ENCODE measurements at places on chromosomes 13 and 19. TPM values are rescaled to one million over a fixed set of nuclear protein-coding genes. Genes with fewer than 3 reads are reported as not detected.

Gene CCDC169
- total RNA-seq = 4.7 TPM

DNA sequence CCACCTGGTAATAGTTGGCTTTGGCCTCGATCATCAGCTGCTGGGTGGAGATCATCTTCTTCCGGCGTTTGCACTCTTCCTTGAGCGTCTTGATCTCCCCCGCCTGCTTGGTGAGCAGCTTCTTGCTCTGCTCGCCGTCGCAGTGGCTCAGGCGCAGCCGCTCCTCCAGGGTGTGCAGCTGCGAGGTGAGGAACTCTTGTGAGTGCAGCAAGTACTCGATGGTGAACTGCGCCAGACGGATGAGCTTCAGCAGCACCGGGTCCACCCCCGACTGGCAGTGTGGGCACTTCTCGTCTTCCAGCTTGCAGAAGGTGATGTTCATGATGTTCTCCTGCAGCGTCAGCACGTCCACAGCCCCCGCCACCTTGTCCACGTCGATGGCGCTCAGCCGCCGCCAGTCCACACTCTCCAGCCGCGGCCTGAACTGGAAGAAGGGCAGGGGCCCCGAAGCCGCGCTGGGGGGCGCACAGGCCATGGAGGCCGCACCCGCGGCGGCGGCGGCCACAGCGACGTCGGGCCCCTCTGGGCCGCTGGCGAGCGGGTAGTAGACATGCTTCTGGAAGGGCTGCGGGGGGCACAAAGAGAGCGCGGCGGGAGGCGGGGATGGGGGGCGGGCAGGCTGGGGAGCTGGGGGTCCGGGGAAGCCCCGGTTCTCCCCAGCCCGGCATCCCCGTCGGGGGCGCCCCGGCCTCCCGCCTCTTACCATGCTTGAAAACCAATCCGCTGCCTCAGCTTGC lies 3.0 kb downstream of the DZIP1 start:
- peaks cover 4% of the 10 kb centered on the region for H3K4me1 ChIP-seq
- no peaks in the 10 kb centered on the region for H3K27me3 ChIP-seq
- H3K27ac ChIP-seq = no peak overlapping the region
- H3K4me3 ChIP-seq = peak overlapping the region; percentile 51

DNA sequence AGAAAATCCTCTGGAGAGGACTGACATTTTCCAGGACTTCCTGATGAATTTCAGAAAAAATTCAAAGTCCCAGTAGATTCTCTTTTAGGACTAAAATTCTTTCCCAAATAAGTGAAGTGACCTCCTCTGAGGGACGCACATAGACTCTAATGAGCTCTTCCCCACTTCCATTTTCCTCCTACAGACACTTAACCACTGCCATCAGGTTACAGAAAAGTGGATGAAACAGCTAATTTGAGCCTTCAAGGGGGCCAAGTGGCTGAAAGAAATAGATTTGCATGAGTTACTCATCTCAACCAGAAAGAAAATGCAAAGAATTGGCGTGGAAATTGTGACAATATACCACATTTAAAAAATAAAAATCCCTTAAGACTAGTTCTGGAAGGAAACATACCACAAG lies 185.3 kb upstream of the EDNRB start:
- no peak for DNase-seq
- H3K4me1 ChIP-seq = no peaks in the 10 kb centered on the region
- no peaks in the 10 kb centered on the region for H3K27me3 ChIP-seq
- H3K36me3 ChIP-seq = no peaks in the 10 kb centered on the region
- no peak overlapping the region for H3K27ac ChIP-seq

- H3K27me3 ChIP-seq = no peaks in the 10 kb centered on the region
- no peaks in the 10 kb centered on the region for H3K4me1 ChIP-seq
- DNase-seq = no peak
- no peaks in the 10 kb centered on the region for H3K36me3 ChIP-seq
- no peak overlapping the region for H3K4me3 ChIP-seq
Measured at GRCh38 chr13:71090990-71091389, 776.0 kb downstream of the DACH1 start.

DNA sequence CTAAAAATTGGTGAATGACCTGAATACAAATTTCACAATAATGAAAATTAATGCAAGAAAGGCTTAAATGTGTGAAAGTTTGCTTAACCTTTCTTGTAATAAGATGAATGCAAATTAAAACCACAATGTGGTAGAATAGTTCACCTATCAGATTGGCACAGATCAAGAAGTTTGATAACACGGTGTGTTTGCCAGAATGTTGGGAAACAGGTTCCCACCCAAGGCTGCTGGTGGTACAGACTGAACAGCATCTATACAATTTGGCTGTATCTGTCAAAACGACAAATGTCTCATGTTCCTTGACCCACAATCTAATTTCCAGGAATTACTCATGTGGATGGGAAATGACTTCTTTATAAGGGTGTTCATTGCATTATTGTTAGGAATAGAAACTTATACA lies 8.6 kb upstream of the IRS2 start:
- H3K4me3 ChIP-seq = no peak overlapping the region
- H3K4me1 ChIP-seq = no peaks in the 10 kb centered on the region
